ENCODE measurements at places on chromosomes 12 and 14.

- no peak for DNase-seq
These were observed 24.4 kb downstream of the GLRX5 start for GRCh38 chr14:95559203-95559602.

DNA sequence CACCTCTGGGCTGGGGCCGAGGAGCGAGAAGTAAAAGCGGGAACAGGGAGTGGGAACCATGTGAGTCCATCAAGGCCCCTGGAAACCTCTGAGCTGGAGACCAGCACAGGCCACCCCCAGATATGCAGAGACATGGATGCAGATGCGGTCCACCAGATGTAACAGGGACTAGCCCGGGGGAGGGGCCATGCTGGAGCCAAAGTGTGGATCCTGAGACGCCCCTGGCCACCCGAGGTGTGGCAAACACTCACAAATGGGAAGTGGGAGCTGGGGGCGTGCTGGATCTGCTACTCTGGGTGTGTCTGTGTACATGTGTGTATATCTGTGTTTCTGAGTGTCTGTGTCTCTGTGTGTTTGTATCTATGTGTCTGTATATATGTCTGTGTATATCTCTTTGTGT lies 12.8 kb downstream of the MYL2 start:
- DNase-seq, result no peak

- DNase-seq, result no peak
These were observed 48.5 kb downstream of the ADGRD1 start for GRCh38 chr12:131002216-131002631.

DNA sequence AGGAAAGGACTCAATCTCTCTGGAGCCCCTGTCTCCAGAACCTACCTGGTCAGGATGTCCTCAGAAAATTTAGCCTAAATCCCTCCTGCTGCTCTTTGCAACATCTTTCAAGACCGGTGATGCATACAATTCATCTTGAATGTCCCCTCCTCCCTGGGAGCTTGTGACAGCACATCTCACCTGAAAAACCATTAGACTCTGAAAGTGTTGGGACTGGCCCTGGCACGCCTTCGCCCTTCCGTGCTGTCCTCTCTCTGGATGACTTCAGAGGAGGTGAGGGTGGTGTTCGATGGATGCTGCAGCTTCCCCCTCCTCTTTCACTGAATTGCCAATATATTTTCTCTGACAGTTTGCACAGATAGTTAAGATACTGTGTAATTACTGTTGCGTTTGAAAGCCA lies 90.9 kb upstream of the CISTR start:
- no peak for DNase-seq

- DNase-seq, result no peak
These were observed 89.1 kb downstream of the STXBP6 start for GRCh38 chr14:24960816-24961215.

DNA sequence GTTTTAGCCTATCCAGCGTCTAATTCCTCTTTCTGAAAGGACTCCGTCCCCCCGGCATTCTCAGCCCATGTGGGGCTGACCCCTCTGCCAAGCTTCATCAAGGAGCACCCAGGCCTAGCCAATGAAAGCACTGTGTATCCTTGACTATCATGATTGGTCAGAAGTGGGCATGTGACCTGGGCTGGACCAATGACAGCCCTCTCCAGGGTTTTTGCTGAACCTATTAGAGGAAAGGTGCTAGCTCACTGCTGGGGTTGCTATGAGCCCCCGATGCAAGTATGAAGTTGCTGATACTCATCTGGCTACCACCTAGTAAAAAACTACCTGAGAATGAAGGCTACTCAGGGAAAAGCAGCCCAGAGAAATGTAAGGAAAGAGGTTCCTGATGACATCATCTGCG lies 68.1 kb downstream of the LRRC74A start:
- no peak for DNase-seq

- DNase-seq, result no peak
These were observed 171.1 kb downstream of the DACT1 start for GRCh38 chr14:58808828-58809227.

- no peak for DNase-seq
These were observed 11.3 kb upstream of the SLC41A2 start for GRCh38 chr12:104969343-104969742.

DNA sequence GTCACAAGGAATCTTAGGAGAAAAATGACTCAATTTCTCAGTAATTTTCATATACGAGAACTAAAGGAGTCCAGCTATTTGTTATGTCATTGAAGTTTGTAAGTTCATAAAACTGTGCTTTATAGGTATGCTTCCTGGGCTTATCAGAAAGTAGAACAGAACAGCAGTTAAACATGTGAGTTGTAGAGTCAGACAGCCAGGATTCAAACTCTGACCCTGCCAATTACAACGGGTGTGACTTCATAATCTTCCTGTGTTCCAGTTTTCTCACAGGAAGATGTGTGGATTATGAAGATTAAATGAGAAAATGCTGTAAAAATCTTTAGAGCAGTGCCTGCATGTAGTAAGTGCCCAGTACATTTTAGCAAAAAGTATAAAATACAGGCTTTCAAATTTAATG lies 8.9 kb downstream of the TRIM9 start:
- DNase-seq, result no peak

DNA sequence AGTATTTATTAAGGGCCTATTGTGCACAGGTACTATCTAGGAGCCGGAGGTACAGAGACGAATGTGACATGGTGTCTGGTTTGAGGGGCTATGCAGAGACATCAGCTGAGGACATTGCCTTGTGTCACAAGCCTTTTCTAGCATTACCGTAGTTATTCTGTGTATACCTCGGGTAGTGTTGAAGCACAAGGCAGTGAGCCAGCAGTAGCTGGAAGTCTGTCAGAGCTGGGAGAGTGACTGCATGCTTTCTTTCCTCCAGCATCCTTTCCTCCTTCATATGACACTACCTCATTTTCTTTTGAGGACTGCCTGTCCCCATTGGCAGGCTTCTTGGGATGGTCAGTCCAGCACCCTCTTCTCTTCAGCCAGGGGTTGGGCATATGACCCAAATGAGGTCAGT lies 77.0 kb downstream of the POLR3B start:
- no peak for DNase-seq

- DNase-seq, result no peak
These were observed 122.7 kb upstream of the SLCO1C1 start for GRCh38 chr12:20572451-20572850.

GRCh38 chr12:94218233-94218632 lies 69.9 kb downstream of the PLXNC1 start:
- no peak for DNase-seq

GRCh38 chr12:113222730-113223531 lies 1.7 kb downstream of the TPCN1 start:
- no peak for DNase-seq

DNA sequence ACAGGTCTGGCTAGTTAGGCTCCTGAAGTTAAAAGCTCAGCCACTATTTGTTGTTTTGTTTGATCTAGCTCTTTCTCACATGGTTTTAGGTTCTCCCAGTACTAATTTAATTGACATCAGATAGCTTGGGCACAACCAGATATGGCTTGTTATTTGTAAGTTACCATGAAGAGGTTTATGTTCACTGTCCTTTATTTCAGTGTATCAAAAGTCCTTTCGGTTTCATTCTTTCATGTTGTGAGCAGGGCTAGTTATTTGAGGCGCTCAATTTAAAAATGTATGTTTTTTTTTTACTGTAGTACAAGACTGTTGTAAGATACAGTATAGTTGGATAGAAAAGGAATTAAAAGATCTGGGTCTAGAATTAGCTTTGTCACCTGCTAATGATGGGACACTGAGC lies 7.0 kb downstream of the GPX2 start:
- DNase-seq, result no peak

- no peak for DNase-seq
These were observed 84.3 kb downstream of the TNFAIP2 start for GRCh38 chr14:103207388-103208072.

- no peak for DNase-seq
These were observed 169.1 kb downstream of the RBM19 start for GRCh38 chr12:113796852-113797534.

- DNase-seq, result no peak
These were observed 133.7 kb downstream of the MDGA2 start for GRCh38 chr14:47541662-47542061.

- DNase-seq, result no peak
These were observed 15.0 kb upstream of the TBX5 start for GRCh38 chr12:114420944-114421335.

GRCh38 chr14:94045563-94046345 lies 19.6 kb downstream of the OTUB2 start:
- no peak for DNase-seq

- no peak for DNase-seq
These were observed 90.6 kb downstream of the ETV6 start for GRCh38 chr12:11739980-11740577.

- DNase-seq, result no peak
These were observed 9.3 kb downstream of the GALNT9 start for GRCh38 chr12:132319991-132320570.
